ENCODE measurements at places on chromosomes 4 and X.

DNA sequence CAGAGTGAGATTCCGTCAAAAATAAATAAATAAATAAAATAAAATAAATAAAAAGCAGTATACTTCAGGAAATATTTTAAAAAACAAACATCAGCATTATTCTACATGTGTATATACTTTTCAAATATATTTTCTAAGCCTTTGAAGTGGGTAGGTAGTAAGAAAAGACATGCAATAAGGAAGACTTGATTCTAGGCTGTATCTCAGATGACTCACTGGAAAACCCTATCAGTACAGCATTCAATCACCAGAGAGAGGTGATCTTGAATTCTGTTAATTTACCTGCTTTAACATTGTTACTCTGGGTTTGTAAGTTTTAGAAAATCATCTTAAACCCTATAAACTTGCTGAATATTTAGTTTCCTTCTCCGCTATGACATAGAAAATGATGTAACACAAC is 106.6 kb upstream of the NAP1L5 start:
- DNase-seq, result no peak

GRCh38 chr4:121192013-121192412 is 27.9 kb upstream of the TNIP3 start:
- DNase-seq, result no peak

- no peak for DNase-seq
Observed at GRCh38 chr4:94976371-94977011, 218.7 kb downstream of the BMPR1B start.

DNA sequence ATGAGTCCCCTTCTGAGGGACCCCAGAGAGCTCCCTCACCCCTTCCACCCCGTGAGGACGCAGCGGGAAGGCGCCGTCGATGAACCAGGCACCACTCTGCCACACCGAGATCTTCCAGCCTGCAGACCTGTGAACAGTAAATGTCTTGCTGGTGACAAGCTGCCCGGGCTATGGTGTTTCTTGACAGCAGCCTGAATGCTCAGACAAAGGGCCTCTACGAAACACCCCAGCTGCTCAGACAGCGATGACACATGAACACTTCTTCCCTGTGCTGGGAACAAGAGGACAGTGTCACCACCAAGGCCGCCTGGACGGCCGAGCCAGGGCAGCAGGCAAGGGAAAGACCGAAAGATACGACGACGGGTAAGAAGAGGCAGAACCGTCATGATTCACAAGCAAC is 30.6 kb upstream of the GTPBP6 start:
- DNase-seq, result no peak

DNA sequence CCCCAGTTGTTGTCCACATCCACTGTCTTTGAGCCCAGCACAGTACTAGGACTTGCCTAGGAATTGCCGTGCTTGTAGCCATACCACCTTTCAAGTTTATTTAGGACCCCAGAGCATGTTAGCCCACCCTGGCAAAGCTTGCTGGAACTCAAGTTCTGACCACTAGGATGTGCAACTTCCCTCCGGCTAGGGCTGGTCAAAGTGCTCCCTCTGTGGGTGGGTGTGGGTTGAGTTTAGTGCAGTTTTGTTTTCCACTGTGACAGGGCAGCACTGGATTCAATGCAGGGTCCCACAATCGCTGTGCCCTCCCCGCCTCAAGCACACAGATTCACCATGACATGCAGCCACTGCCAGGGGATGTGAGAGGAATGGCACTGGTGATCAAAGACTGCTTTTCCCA is 96.0 kb downstream of the RASGEF1B start:
- no peak for DNase-seq

GRCh38 chrX:97358941-97359340 is 475.2 kb downstream of the RPA4 start:
- DNase-seq, result no peak

GRCh38 chr4:173991316-173991715 is 292.2 kb downstream of the FBXO8 start:
- DNase-seq, result no peak

DNA sequence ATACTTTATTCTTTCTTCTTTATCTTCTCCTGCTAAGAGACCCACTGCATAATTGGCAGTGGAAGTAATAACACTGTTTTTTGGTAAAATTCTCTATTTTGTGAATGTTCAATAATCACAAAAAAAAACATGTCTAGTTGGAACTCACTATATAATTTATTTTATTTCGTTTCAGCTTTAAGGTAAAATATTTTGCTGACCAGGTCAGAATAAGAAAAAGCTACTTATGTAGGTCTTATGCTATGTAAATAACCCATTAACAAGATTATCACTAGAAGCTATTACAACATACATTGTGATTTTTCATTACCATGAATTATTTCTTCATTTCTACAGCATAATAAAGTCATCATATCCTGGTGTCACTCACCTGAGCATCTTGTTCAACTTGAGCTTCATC is 19.3 kb downstream of the ANXA5 start:
- no peak for DNase-seq

DNA sequence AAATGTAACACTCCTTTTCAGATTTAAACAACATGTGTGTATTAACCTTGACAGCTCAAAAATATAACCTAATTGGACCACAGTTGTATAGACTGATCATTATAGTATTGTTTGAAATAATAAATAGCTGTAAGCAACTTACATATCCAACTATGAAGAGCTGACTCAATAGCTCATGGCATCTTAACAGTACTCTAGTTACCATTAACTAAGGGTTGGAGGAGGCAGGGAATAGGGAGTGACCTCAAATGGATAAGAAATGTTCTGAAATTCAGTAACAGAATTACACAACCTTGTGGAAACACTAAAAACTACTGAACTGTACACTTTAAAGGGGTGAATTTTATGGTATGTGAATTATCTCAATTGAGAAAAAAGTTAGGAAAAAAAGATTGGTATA is 136.5 kb upstream of the CPEB2 start:
- no peak for DNase-seq

- DNase-seq, result no peak
Observed at GRCh38 chr4:16133406-16133805, 49.6 kb upstream of the PROM1 start.

GRCh38 chr4:11876104-11876503 is 447.4 kb upstream of the HS3ST1 start:
- DNase-seq, result no peak

- DNase-seq, result no peak
Observed at GRCh38 chr4:86530183-86530582, 63.9 kb upstream of the PTPN13 start.

Measured in NCI-H345 (cell line).